ENCODE measurements at places on chromosomes 3 and 15.

DNA sequence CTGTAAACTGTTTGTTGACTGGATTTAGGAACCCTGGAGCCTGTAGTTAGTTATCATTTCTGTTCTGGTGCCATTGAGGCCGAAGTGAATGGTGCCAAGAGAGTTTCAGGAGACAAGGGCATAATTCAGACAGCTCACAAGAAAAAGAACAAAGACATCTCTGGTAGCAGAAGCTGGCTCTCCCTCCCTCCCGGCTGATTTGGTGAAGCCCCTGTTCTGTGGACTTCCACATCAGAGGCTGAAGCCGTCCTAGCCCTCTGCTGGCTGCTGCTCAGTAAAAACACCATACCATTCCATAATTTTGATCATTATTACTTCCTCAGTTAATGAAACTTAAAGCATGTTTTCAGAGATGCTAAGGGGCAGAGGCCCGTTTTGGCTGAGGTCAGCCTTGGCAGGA is 381.2 kb upstream of the WNT5A start:
- no peak for DNase-seq

- no peak for DNase-seq
These were observed 40.7 kb downstream of the SUMF1 start for GRCh38 chr3:4426261-4426781.

DNA sequence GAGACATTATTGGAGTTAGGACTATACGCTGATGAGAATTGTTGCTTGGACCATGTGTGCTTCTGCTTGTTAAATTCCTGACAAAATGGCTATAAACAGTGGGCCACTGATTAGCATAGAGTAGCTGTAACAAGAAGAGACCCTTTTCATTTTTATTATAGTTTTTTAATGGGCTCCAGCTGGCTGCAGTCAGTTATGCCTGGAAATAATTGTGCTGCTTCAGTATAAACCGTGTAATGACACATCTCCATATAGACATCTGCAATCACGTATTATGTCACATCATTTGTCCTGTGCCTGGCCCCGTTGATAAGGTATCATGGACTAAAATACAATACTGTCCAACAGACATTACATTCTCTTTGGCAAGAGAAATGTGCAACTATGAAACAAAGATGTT is 50.9 kb downstream of the ARPP21 start:
- no peak for DNase-seq

- DNase-seq: no peak
These were observed 43.9 kb upstream of the ZPLD1 start for GRCh38 chr3:102390916-102391315.

GRCh38 chr3:120198305-120198878 is 86.6 kb downstream of the GPR156 start:
- DNase-seq: peak; percentile 29

- DNase-seq: no peak
These were observed 31.3 kb upstream of the WNT5A start for GRCh38 chr3:55518451-55518850.

GRCh38 chr3:196528639-196529233 is 13.6 kb upstream of the SMCO1 start:
- DNase-seq: no peak

DNA sequence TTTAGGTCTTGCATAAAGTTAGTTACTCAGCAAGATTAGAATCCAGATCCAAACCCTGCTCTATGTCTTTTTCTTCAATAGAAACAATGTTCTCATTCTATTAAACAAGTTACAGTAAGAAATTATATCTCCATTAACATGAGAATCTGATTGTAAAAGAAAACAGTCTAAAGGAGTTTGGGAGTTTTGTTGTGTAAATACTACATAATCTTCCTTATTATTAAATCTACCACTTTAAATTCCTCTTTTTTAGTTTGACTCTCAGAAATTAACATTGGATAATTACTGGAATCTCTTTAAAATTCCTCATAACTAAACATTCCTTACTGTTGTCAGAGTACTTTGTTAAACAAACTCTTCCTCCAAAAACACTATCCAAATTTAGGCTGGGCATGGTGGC is 1.7 kb upstream of the GOLIM4 start:
- no peak for DNase-seq

DNA sequence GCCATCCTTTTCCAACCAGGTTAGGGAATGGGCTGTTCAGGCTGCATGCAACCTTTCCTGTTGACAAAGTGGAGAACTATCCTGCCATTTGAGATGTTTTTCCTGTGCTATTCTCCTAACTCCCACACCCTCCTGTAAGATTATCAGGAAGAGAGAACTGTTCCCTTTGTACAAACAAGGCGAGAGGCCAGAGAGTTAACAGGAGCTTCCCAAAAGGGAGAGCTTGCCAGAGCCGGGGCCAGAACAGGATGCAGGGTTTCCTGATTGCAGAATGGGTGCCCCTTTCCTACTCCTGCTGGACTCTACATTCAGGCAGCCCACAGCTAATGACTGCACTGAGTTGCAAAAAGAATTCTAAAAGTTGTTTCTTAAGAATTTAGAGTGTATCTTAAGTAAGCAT is 17.1 kb downstream of the PML start:
- no peak for DNase-seq

DNA sequence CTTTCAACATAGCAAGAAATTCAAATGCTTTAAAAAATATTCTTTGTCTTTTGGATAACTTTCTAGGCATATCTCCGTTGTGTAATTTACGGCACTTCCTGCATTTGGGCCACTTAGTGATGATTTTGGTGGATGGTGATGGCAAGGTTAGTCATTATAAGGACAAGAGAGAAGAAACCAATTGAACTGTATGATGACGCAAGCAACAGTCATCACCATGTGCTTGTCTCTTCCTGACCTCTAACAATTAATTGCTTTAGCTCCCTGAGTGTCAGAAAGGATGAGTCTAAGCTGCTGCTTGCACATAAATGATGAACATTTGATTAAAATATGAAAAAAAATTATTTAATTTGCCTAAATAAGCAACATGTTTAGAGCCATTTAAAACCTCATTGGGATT is 11.3 kb upstream of the P2RY12 start:
- no peak for DNase-seq

- no peak for DNase-seq
These were observed 216.4 kb downstream of the DPH6 start for GRCh38 chr15:35329521-35329961.

- DNase-seq: no peak
These were observed 15.5 kb downstream of the NTRK3 start for GRCh38 chr15:88241060-88241459.

GRCh38 chr3:179961703-179962078 is 75.0 kb downstream of the PEX5L start:
- no peak for DNase-seq

DNA sequence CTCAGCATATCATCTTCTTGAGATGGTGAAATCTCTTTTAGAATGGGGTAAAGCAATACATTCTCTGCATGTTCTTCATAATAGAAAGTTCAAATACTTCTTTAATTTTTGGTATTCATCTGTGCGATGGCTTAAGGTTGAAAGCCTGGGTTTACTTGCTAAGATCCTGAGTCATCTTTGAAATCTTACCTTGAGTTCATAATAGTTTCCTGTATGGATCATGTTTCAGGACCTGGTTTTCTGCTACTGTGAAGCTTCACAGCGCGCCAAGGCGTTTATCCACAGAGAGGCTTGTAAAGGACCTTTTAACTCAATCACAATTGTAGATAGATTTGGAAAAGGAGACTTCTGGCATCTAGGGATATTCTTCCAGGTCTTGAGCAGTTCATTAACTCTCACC is 39.0 kb downstream of the MED12L start:
- DNase-seq: no peak

DNA sequence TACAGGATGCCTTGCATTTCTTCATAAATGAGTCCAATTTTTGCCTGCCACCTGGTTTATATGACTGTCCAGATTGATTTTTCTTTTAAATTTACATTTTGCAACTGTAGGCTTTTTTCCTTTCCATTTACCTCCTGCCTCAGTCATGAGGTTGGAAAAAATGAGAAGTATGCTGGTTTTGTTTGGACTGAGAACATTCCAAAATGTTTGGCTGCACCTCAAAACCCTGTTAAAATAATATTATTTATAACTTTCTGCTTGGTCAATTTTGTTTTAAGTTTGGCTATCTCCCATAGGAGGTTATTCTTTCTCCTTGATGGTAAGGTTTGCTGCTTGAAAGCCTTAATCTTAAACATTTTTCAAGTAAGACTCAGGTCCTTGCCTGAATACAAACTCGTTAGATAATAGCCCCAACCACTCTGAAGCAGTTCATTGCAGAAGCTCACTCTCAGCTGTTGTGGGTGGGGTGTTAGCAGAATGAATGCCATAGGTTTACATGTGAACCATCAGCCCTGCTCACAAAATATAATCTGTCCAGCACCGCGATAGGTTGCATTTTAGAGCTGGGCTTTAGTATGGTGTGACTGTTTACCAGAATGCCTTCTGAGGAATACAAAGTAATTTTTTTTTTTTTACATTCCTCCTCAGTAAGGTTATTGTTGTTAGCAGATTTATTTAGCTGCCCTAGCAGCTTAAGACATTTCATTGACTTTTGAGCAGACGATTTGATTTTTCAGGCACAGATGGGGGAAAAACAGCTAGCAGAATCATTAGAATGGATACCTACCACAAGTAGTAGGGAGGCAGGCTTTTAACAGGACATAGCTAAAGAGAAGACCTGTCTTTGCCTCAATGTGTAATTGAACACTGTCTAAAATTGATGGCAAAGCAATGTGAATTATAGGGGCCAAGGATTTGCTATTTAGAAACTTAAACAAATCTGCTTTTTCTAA is 630.8 kb upstream of the KCNMB2 start:
- no peak for DNase-seq

DNA sequence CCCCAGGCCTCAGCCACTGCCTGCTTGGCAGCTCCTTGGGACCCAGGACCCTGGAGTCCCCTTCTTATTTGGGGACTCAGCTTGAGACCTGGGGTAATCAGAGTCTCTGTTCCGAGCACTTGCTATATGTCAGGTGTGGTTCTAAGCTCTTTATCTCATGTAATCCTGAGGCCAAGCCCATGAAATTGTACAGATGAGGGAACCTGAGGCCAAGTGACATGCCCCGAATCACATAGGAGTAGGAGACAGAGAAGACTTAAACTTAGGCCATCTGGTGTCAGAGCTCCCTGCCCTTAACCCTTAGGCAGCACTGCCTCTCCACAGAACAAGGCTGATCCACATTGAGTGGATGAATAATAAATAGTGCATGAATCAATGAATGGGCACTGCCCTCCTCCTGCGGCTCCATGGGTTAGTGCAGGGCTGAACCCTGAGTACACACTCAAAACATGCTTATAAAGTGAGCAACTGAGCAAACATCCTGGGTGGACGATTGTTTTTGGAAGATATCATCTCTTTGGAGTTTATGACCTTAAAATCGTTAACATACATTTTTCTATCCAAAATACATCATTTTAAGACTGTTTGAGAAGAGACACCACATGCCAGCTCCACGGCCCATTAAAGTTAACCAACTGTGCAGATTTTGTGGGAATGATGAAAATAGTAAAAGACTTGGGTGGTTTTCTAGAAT is 33.2 kb upstream of the IQSEC1 start:
- no peak for DNase-seq

DNA sequence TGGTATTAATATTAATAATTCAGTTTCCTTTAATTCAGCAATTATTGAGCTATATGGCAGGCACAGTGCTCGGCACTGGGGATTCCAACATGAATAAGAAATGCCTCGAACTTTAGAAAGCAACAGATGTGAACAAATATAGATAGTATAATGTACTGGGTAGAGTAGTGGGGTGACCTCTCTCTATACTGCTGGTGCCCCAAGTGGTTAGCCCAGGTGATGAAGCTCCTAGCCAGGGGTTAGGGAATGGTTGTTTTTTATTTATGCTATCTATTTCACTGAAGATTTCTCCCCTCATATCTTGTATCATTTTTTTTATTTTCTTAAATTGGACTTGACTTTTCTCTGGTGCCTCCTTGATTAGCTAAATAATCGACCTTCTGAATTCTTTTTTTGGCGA is 62.1 kb downstream of the BHLHE40 start:
- DNase-seq: no peak

- DNase-seq: no peak
These were observed 65.8 kb upstream of the CFAP20DC start for GRCh38 chr3:59115364-59116232.

GRCh38 chr3:123656691-123657090 is 71.8 kb upstream of the HACD2 start:
- no peak for DNase-seq

DNA sequence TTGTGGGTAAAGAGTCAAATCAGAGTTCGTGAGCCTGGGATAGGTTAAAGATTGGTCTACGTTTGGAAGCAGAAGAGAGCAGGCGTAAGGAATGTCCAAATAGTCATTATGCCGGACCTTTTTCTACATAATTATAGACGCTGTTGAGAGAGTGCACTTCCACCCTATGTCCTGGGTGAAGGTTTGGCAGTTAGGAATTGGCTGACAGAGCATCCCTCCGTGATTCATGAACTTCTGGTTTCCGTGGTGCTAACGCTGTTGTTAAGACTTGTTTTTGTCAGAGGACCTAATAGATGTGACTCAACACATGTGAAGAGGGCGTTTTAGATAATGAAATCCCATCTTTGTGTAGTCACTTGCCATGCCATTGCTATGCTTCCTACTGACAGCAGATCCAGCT is 1.1 kb downstream of the EAF1 start:
- no peak for DNase-seq

- no peak for DNase-seq
These were observed 74.9 kb upstream of the TNIK start for GRCh38 chr3:171535133-171535532.

DNA sequence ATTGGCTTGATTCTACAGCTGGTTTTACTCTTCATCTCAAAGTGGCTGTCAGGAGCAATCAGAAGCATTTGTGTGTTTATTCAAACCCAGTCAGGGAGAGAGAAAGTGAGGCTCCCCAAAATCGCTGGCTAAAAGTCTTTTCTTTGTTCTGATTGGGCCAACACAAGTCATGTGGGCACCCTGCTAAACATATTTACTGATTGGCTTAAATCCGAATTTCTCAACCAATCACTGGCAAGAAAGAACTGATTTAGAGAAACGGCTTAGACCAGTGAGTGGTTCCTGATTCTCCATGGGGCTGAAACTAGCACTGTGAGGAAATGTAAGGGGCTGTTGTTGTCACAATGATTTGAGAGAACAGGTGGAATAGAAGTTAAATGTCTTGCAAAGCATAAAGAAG is 98.9 kb upstream of the PDZRN3 start:
- DNase-seq: no peak

DNA sequence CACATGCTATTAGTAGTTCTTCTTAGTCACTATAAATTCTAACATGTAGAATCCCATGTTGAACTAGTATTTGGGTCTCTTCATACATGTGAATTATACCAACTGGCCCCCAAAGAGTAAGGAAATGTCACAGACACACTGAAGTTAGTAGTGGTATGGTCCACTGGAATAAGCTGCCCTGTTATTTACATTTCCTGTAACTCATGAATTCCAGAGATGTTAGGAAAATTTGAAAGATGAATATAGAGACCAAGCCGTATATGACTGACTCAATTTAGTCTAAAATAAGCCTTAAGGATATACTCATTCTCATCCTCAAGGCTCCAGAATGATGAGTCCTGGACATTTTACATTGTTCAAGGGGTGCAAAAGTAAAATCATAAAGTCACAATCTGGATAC is 81.2 kb downstream of the FBXL22 start:
- DNase-seq: no peak

- DNase-seq: no peak
These were observed 351.5 kb upstream of the ICE2 start for GRCh38 chr15:60830479-60830878.

- DNase-seq: no peak
These were observed 5.0 kb downstream of the ACOX2 start for GRCh38 chr3:58531956-58532355.

All from NCI-H446 treated with DMSO at 0.1 percent for 48 hours (cell line).